ENCODE measurements at places on chromosomes 1 and 21.

DNA sequence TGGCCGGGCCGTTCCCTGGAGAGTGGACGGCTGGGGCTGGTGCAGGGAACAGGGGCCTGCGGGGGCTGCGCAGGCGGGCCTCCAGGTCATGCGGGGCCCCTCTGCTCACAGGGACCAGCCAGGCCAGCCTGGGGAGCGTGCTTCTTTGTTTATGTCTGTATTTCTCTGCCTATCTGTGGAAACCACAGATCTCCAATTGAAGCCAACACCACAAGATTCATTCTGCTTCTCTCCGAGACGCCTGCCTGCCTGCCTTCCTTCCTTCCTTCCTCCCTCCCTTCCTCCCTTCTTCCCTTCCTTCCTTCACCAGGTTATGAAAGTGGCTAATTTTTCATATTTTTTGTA lies 39.9 kb upstream of the HMGN1 start:
- DNase-seq: no peak

GRCh38 chr1:235095938-235096562 lies 32.6 kb downstream of the TOMM20 start:
- no peak for DNase-seq

- DNase-seq: no peak
Measured at GRCh38 chr1:197024460-197024859, 42.6 kb downstream of the F13B start.

- DNase-seq: no peak
Measured at GRCh38 chr1:233406994-233407631, 79.6 kb downstream of the MAP3K21 start.

DNA sequence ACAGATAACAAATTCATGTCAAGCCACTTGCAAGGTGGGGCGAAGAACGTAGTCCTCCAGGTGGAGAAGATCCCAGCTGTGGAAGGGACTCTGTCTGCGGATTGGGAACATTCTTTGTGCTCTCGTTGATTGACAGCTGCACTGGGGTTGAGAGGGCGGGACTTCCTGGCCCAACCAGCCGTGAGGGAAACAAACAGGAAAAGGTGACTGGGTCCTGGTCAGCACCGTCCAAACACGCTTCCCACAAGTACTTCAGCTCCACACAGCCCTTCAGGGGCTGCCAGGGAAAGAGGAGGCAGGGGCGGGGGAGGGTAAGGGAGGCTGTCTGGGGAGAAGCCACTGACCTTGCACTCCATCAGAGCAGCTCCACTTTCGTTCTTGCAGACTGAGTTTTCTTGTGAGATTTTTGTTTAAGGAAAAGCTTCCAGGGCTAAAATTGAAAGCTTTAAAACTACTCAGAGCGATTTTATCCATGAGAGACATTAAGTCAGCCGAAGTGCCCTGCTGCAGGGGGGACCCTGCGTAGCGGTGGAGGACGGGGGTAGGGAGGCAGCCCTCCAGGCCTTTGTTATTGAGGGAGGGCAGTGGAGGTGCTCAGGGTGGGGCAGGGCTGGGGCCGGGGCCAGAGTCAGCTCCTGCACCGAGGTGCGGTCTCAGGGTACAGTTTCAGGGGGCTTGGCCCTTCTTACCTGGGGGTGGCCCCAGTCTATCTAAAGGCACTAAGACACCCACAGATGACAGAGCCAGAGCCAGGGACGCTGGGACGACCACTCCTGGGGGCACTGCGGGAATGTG lies 21.6 kb upstream of the STUM start:
- no peak for DNase-seq

- DNase-seq: no peak
Measured at GRCh38 chr1:45322486-45323040, 4.1 kb upstream of the HPDL start.

DNA sequence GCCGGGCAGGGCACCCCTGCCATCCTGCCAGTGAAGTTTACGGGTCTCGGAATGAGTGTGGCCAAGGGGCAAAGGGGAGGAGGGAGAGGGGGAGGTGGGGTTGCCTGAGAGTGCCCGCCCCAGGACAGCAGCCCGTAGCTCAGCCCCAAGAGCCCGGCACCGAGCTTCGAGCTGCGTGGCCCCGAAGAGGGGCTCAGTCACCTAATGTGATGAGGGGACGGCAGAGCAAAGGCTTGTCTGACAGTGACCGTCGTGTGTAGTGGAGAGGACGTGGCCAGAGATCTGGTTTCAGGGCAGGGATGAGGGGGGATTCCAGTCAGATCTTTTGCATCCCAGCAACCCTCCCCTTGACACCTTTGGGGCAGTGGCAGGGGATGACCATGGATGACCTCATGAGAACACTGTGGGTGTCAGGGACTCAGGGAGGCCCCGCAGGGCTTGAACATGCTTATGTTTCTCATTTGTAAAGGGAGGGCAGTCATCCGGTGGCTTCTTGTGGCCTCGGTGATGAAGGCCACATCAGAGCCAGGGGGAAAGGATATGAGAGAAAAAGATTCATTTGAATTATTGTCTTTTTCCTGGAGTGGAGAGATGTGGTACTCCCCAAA lies 1.1 kb upstream of the TRPM2 start:
- DNase-seq: no peak
